ENCODE measurements at places on chromosomes 6 and 20.

- no peak for DNase-seq
Observed at GRCh38 chr6:40946738-40947301, 92.2 kb downstream of the UNC5CL start.

DNA sequence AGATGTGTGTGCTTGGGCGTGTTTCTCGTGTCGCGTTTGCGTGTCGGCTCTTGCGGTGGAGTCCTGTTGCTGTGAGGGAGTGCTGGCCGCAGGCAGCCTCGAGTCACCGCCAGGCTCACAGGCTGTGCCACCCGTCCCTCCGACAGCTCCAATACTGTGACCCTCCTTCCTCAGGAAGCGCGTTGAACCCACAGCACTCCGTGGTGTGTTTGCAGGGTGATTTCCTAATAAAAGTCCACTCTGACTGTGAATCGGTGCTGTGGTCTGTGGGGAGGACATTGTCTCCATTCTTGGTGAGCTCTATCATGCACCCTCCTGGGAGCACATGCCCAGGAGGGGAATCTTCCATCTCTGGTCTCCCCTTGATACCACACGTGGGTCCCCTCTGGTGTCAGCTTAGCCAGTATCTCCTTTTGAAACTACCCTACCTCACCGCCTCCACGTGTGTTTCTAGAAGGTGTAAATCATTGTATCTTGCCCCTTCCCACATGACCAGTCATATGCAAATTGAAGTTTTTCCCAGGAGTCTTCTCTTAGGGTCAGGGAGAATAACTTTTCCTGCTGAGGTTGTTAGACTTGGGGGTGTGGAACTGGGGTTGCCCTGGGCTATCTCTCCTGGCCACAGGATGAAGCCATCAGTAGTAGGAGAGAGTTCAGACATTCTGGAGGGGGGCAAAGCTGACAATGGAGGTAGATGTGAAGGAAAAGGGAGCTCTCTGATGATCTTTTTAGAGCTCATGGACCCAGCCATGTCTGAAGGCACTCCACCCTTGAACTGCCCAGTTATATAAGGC, 13.3 kb upstream of the PCMTD2 start:
- DNase-seq: no peak

- no peak for DNase-seq
Observed at GRCh38 chr20:5910186-5910585, 40.1 kb downstream of the TRMT6 start.

DNA sequence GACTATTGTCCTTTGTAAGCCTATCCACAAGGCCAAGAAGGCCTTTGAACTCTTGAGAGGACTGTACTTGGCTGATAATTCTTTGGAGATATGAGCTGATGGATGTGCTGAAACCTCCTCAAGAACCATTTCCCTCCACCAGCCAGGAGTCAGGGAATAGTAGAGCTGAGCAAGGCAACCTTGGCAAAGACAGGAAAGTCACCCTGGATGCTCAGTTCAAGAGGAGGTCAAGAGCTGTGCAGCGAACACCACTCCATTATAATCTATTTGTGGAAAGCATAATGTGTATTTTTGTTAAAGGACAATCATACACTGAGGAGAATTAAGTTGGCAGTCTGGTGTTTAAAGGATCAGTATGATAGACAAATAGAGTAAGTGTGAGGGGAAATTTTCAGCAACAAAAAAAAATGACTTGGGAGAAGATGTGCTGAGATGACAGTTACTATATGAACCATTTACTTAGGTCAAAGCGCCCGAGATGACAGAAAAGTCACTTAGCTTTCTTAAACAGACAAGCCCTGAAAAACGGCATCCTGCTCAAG, 177.2 kb upstream of the COL21A1 start:
- DNase-seq: no peak

- DNase-seq: no peak
Observed at GRCh38 chr6:85353012-85353411, 96.9 kb upstream of the NT5E start.

- no peak for DNase-seq
Observed at GRCh38 chr6:131581523-131581922, 8.5 kb downstream of the ARG1 start.

DNA sequence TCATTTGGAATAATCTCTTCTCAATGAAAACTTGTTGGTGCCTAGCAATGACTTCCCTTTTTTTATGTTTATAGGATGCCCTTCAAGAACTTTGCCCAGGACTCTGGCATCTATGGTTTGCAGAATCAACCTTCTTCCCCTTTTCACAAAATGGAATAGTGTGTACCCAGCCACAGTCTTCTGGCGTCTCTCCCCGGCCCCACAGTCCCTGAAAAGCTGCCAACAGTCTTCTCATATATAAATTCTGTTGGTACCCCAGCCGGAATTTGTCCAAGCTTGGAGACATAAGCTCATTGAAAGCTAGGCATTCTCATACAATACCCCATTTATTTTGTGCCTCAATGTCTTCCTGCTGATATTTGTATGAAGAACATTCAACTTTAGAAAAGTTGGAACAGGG, 26.4 kb upstream of the MCM3 start:
- DNase-seq: no peak

DNA sequence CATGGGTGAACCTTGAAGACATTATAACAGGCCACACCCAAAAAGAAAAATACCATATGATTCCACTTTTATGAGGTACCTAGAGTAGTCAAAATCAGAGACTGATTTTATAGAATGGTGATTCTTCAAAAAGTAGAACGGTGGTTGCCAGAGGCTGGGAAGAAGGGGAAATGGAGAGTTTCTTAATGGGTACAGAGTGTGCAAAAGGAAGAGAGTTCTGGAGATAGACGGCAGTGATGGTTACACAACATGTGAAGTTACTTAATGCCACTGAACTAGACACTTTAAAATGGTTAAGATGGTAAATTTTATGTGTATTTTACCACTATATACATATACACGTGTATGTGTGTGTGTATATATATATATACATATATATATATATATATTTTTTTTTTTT, 80.8 kb downstream of the PRND start:
- DNase-seq: no peak

DNA sequence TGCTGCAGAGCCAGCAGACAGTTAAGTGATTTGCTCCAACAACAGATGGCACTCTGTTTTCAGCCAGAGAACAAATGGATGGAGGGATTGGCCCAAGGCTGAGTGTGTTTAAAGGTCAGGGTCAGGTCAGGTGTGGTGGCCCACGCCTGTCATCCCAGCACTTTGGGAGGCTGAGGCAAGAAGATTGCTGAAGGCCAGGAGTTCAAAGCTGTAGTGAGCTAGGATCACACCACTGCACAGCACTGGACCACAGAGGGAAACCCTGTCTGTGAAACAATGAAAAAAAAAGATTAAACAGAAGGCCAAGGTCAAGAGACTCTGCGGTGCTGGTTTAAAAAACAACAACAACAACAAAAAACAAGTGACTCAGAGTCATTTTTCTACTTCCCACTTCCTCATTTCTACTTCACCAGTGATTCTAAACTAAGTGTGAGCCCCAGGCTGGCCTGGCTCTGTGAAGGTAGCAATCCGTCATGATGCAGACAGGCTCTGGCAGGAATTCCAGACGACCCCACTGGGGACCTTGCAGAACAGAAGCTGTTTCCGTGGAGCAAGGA, 42.5 kb upstream of the ARMC2 start:
- DNase-seq: no peak

DNA sequence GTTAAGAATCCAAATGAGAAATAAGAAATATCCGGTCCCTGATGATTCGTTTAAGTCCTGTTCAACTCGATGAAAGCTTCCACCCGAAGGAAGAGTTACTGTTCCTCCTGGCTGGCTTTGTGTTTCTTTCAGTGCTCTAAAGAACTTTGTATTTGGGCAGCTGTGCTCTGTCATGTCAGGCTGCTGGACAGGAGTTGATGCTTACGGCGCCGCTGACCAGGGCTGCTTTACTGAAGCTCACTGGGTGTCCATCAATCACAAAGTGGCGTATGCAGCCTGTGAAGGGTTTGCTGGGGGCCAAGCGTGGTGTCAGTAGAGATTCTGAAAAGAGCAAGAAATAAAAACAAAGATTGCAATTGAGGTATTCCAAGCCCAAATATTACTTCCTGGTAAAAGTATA, 21.9 kb downstream of the FAM229B start:
- DNase-seq: no peak

DNA sequence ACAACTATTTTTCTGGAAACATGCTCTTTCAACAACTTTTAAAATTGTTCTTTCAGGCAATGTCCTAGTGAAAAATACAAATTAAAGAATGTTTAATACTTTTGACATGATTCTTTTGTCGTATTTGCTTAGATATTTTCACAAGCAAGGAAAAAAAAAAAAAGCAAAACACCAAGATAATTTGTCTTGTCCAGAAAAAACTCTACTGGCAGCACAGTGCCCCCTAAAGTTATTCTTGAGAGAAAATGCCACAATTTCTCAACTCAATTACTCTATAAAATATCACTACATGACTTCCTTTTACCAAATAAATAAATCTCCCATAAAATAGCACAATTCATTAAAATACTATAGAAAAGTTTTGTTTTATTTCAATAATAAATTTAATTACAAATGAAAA, 652.5 kb upstream of the EPHA7 start:
- DNase-seq: no peak

DNA sequence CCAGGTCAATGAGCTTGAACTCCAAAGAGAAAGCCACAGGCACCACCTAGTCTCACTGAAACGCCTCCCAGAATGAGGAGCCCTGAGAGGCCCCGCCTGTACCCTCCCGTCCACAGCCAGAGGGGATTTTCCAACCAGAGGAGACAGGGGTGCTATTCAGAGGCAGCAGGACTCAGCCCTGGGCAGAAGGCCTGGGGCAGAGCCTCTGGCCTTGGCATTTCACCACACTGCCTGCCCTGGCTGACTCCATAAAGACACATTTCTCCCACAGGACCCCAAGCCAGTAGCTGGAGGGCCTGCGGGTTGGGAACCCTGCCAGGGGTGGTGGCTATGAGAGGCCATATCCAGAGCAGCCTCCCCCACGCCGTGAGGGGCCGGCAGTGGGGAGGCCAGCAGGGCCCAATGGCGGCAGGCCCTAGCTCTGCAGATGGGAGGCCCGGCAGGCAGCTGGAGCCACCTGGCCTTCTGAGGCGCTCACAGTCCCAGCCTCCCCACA, 159.3 kb downstream of the PREX1 start:
- no peak for DNase-seq

GRCh38 chr6:41713159-41713649, 22.2 kb downstream of the TFEB start:
- DNase-seq: no peak

GRCh38 chr6:122400462-122401089, 1.1 kb downstream of the HSF2 start:
- DNase-seq: no peak

GRCh38 chr20:12824328-12825225, 184.2 kb upstream of the SPTLC3 start:
- DNase-seq: no peak
